ENCODE measurements at places on chromosomes 6 and 20.

- DNase-seq, result no peak
Measured at GRCh38 chr20:35489717-35490116, 34.3 kb downstream of the CEP250 start.

DNA sequence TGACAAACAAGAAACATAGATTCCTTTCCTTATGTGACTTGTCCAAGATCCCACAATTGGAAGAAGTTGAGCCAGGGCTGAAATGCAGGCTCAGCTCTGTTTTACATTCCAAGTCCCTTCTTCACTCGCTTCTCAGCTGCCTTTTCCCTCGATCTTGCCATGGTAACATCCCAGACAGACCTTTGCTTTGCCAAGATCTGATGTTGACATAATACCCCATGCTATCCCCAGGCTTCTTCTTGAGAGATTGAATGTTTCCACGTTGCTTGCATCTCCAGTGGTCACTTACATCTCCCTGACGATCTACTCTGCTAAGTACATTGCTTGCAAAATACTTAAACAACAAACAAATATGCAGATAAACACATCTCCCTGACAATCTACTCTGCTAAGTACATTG is 63.5 kb downstream of the TBXT start:
- no peak for DNase-seq

- no peak for DNase-seq
Measured at GRCh38 chr6:152701863-152702401, 4.2 kb downstream of the MYCT1 start.

DNA sequence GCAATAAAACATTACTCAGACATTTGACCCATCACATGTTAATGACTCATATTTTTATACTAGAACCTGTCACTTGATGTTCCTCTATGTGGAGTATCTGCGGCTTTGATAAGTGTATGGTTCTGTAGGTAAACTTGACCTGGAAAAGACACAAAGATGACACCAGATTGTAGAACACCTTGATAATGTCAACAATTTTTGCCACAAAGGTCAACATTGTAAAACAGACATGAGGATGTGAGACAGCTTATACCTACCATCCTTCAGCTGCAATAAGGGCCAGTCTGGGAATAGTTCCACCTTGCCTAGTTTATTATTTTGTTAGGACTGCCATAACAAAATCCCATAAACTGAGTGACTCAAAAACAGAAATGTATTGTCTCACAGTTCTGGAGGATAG is 202.4 kb downstream of the LMBRD1 start:
- no peak for DNase-seq

- peak; percentile 40 for DNase-seq
Measured at GRCh38 chr20:5448449-5449118, 131.8 kb upstream of the PROKR2 start.

DNA sequence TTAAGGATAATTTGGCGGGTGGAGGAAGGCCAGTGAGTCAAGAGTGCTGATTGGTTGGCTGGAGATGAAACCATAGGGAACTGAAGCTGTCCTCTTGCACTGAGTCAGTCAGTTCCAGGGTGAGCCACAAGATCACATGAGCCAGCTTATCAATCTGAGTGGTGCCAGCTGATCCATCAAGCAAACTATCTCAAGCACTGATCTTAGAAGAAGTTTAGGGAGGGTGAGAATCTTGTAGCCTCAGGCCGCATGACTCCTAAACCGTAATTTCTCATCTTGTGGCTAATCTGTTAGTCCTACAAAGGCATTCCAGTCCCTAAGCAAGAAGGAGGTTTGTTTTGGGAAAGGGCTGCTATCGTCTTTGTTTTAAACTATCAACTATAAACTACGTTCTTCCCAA is 954.3 kb downstream of the KIF16B start:
- DNase-seq, result no peak

DNA sequence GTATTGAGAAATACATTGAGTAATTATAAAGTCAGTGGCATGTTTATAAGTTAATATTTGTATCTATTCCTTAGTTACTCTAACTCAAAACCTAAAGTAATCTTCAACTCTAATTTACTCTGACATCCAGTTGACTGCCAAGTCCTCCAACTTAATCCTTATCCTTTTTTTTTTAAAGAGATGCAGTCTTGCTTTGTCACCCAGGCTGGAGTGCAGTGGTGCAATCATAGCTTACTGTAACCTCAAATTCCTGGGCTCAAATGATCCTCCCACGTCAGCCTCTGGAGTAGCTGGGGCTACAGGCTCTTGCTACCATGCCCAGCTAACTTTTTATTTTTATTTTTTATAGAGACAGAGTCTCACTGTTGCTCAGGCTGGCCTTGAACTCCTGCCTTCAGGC is 24.4 kb downstream of the PTPN1 start:
- no peak for DNase-seq

- DNase-seq, result no peak
Measured at GRCh38 chr6:32851025-32851424, 2.5 kb downstream of the TAP1 start.

DNA sequence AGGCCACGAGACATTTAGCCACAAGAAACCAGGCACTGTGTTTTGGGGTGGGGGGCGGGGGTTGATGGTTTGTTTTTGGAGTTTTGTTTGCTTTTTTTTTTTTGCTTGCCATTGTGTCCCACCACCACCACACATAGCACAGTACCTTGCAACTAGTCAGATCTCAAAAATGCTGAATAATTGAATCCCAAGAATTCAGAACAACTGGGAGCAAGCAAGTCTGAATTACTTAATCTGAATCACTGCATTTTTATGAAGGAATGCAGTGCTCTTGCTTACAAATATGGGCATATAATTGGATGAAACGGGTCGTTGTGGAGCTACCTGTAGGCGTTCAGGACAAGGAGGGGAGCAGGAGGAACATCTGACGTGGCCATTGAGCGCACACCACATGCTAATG is 151.5 kb upstream of the CDYL start:
- no peak for DNase-seq

DNA sequence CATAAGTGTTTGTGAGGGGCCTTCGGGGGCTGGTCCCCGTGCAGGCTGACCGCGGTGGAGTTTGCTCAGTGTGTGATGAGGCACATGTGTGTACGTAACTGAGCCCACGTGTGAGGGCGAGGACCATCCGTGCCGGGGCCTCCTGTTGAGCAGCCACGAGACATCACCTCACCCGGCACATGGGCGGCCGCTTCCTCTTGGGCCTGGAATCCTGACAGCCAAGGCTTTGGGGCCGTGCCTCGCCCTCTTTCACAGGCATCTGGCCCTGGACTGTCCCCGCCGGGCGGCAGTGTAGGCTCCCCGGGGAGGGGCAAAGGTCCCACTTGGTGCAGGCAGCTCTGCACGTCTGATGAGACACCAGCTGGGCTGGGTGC is 202.3 kb downstream of the DLL1 start:
- no peak for DNase-seq

- DNase-seq, result no peak
Measured at GRCh38 chr6:18829272-18829870, 442.2 kb downstream of the RNF144B start.

DNA sequence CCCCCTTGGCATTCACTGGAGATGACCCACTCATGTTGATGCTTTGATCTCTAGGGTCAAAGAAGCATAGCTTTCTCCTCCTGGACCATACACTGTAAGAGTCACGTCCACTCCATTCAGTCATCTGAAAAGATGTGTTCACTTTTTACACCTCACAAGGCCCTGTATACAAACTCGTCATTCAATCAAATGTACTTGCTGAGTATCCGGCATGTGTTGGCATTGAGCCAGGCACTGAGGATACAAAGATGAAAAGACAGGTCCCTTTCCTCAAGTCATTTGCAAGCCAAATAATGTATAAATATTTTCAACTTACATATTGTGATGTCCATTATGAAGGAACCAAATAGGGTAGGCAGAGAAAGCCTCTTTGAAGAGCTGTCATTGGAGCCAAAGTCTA is 32.6 kb upstream of the CSNK2A1 start:
- no peak for DNase-seq

- no peak for DNase-seq
Measured at GRCh38 chr6:103326760-103327757, 1532.7 kb downstream of the HACE1 start.

Measured in stimulated activated CD4-positive, alpha-beta T cell treated with anti-CD3 and anti-CD28 coated beads, Interleukin-4, amount 100 ng/mL, for 4 hours (primary cell).